ENCODE measurements at places on chromosomes 3 and 15.

DNA sequence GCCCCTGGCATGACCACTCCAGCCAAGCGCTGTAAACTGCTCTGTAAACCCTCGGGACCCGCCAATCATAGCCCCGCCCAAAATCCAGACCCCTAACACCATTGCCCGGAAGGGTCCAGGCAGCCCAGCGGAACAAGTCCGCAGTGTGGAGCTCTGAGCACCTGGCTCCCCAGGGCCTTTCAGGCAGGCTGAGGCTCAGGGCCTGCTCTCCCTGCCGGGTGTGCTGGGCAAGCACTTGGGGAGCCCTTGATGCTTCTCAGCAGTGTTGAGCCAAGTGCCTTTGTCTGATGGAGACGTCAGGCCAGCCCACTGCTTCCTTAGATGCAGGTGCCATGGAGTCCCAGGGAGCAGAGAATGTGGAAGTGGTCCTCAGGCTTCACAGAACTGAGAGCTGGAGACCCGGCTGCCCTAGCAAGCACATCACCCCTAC lies 106.2 kb downstream of the TLE3 start:
- no peak for DNase-seq

- no peak for DNase-seq
Observed at GRCh38 chr15:31081588-31082250, 19.8 kb downstream of the TRPM1 start.

GRCh38 chr3:50675179-50676030 lies 678 bp downstream of the DOCK3 start:
- DNase-seq, result peak; percentile 46

DNA sequence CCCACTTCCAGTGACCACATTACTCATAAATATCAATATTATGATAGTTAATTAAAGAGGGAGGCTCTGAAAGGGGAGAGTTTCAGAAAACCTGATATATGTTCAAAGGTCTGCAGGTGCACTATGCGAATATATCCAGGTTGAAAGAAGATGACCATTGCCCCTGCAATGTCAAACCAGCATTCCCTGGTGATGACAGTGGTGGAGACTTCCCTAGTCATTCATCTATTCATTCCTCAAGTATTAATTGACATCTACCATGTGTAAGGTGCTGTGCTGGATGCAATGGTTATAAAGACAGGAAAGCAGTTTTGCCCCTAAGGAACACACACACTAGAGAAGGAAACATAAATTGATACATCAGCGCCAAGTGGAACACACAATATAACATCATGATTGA lies 588.3 kb upstream of the KCNMB2 start:
- no peak for DNase-seq

DNA sequence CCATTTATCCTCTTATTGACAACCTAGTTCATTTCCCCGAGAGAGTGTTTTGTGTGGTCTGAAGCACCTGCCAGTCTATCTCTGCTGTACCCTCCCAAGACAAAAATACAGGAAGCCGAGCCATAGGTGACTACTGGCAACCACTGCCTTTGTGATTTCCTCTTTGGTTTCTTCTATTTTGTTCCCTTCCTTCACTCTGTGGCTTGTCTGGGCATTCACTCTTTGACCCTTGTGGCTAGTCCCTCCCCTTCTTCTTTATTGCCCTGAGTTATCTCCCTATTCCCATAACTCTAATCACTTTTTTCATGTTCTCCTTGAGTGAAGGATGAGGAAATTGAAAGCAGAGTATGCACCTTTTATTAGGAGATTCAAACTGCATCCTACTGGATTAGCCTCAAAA lies at the start of gene ADGRG7:
Gene ADGRG7 (plus strand): TSS at position 297 of the 400 bp plus-strand sequence. CDS start 256 bp downstream, outside the sequence.
- DNase-seq, result no peak

DNA sequence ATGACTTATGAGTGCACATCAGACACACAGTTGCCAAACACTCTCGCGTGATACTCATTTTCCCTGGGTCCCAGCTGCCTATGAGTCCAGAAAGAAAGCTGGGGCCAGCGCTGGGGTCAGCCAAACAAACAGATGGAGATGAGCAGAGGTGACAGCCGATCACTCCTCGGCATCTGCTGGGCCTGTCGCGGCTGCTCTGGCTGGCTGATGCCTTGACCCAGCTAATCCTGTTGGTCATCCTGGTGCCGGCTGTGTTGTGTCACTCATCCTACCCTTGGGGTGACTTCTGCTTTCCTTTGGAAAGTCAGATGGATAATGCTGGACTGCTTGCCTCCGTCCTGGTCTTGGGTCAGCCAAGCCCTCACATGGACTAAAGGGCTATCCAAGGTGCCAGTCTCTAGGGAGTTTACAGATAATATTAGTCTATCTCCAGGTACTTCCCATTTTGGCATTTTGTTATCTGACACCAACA lies 105.3 kb upstream of the PDZRN3 start:
- DNase-seq, result no peak

GRCh38 chr3:25281041-25281731 lies 146.9 kb upstream of the RARB start:
- DNase-seq, result no peak

DNA sequence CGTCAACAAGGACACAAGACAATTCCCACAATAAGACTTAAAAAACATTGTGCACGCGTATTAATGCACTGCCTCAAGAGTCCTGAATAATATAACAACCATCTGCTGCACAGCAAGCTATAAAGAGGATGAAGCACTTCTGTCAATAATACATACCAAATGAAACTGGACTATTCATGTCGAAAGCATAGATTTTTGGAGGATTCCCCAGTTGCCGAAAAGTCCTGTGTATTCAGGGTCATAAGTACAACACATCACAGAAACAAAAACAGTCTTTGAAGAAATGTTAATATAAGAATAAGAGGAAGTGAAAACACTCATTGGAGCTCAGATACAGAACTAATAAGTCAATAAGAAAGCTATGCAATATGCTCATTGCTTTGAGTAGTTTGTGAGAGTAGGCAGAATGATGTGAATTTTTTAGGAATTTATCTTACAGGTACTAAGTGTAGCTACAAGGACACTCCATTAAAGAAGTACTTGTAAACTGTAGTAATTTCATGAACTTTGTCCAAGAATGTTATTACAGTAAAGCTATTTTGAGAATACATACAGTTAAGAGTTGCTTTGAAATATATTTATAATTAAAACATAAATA lies 31.6 kb downstream of the CBLB start:
- DNase-seq, result no peak

DNA sequence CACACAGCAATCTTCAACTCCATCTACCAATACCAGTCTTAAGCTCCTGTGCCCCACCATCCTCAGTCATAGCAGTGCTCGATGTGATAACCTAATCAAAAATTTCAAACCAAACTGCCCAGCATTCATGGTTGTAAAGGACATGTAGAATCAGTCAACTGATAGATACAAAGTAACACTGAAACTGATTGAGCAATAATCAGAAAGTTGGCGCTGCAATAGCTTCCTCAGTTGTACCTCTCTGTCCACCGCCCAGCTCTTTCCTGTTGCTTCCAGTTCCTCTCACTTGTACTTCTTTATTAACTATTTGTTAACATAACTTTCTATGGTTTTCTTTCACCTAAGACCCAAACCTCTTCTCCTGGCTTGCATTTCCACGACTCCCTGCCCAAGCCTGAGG lies 745.7 kb downstream of the PDCD6IP start:
- DNase-seq, result no peak

- DNase-seq, result no peak
Observed at GRCh38 chr3:129633751-129634481, 27.4 kb upstream of the PLXND1 start.

GRCh38 chr15:92000709-92001108 lies 147.2 kb downstream of the SLCO3A1 start:
- DNase-seq, result no peak

GRCh38 chr15:75037685-75038084 lies 14.3 kb downstream of the PPCDC start:
- no peak for DNase-seq

- no peak for DNase-seq
Observed at GRCh38 chr15:91861223-91861622, 7.7 kb downstream of the SLCO3A1 start.

GRCh38 chr15:45548753-45549520 lies 26.4 kb upstream of the SLC30A4 start:
- DNase-seq, result no peak

DNA sequence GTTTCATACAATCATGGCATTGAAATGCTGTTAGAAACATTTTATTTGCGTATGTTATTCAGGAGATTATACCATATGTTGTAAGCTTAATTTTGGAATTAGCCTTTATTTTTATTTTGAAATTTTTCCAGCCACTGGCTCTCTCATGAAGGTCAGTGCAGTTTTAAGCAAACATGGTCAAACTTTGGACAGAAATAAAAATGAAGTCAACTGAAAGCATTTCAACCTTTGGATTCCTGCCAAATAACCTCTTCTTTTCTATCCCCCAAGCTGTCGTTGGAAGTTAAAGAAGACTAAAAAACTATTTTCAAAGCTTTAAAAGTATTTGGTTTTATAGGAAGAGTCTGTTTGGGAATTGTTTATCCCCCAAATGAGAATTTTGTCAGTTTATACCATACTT lies 846.6 kb downstream of the MCTP2 start:
- DNase-seq, result no peak

DNA sequence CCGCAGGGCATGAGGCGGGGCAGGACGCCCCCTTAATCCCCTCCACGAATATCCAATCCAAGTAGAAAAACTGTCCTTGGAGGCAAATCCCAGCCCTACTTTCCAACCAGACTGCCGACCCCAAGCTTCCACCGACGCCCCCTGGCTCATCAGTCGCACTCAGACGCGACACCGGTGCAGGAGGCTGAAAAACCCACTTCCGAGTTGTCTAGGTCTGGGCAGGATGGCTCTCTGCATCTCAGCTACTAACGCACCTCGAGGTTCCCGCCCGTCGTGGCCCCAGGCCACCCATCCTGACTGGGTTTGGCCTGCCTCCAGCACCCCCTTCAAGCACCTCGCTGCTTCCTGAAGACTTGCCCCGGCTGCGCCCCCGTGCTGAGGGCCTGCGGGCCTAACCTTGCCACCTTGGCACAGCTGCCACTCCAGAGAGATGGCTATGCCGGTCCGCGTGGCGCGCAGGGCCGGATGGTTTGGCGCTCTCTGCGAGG lies 15.5 kb downstream of the RGMA start:
- no peak for DNase-seq

GRCh38 chr3:141383555-141384129 lies 15.3 kb downstream of the ZBTB38 start:
- DNase-seq, result no peak

GRCh38 chr3:44363591-44363990 lies 25.0 kb downstream of the TCAIM start:
- no peak for DNase-seq

- DNase-seq, result no peak
Observed at GRCh38 chr3:184443831-184444230, 64.0 kb downstream of the CHRD start.

DNA sequence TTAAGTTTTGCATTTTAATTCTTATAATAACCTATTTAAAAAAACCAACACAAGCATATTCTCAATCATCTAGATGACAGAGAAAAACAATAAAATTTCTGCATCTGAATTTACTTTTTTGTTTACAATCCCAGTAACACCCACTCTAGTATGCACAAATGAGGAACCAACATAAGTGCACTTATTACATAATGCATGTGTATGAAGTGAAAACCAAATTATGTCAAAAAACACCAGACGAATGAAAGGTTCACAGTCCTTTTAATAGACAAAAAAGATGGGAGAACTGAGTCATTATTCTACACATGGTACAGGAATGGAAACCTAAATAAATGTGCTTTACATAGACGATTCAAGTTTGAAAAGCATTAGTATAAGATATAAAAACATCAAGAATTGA lies 91.7 kb downstream of the NR1I2 start:
- no peak for DNase-seq

DNA sequence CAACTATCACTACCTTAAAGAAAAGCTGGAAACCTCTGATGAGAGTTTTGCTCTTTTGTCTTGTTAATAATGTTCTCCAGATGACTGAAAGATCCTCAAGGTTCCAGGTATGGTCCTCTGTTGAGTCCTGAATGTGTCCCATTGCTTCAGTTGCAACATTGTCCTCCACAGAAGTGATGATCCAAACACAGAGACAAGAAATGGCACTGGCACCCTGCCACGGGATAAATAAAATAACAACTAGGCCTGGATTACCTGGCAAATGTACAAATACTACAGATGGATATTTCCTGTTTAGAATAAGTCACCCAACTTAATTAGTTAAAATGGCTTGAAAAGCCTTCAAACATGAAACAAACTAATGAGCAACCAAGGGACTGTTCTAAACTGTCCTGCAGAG lies 58.3 kb downstream of the EIF3J start:
- no peak for DNase-seq

DNA sequence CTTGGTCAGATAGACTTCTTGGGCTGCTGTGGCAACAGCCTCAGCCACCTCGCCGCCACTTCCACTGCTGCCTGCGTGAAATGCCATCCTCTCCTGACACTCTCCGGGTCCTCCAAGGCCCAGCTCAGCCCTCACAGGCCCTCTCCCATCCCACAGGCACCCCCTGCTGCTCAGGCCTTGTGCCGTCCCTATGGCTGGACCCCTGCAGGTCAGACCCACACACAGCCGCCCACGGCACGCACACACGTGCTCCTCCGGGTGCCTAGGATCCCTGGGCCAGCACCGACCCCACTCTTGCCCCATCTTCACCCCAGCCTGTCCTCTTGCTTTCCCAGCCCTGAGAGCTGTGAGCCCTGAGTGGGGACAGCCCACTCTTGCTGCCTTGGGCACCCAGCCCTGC lies 19.7 kb downstream of the CFAP100 start:
- DNase-seq, result no peak

GRCh38 chr15:67805666-67806516 lies 19.4 kb upstream of the SKOR1 start:
- DNase-seq, result no peak

DNA sequence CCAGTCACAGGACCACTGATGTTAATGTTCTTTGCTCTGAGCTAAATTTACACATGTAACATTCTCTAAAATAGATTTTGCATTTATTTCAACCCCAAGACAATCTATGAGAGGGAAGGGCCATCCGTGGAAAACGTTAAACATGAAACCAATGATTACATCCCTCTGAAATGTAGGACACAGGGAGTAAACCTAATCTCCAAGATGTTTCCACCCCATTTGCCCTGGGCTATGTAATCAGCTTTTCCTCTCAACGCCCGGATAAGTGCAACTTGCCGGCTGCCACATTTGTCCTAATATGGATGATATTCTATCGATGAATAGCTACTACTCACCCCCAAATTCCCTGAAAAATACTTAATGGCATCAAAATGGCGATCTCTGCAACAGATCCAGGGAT lies 6.4 kb upstream of the FMN1 start:
- no peak for DNase-seq

GRCh38 chr3:18216996-18217395 lies 208.1 kb downstream of the SATB1 start:
- DNase-seq, result no peak

DNA sequence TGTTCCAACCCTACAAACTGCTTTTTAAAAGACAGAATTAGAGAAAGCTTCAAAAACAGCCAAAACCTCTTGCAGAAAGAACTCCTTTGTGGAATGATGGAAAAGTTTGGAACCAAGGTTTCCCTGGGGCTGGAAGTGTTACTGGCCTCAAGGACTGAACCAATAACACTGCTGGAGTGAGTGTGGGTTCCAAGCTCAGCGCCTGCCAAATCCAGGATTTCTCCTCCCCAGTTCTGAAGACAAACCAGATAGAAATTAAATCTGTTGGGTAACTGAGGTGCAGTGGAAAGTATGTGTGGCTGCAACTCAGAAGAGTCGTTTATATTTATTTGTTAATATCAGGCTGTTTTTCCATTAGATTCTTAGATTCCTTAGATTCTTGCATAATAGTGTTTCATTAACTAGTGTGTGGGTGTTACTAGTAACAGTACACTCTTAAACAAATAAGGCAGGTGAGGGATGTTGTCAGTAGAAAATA lies 66.5 kb upstream of the FNDC3B start:
- DNase-seq, result no peak

All from NT2/D1 (cell line).